ENCODE measurements at places on chromosomes 11 and 22. TPM values are rescaled to one million over a fixed set of nuclear protein-coding genes. Genes with fewer than 3 reads are reported as not detected.
A peak's percentile ranks its signal among the peaks of the same experiment; 100 is the strongest.

DNA sequence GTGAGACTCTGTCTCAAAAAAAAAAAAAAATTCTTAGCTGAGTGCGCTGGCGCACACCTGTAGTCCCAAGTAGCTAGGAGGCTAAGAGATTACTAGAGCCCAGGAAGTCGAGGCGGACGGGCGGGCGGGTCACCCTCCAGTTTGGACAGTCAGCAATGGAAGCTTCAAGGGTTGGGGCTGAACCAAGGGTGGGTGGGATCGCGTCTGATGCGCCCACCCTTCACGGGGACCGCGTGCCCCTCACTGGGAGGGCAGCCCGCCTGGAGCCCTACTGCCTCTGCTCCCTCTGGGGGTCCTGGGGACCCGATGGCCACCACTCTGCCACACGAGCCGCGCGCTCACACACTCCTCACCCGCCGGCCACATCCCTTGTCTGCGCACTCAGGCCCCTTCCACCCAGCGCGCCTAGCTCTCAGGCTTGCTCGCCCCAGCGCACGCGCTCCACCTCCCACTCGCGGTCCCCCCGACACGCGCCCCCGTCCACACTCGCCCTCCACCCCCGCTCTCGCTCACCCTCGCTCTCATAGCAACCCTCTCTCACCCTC is 494 bp downstream of the CHID1 start:
- DNase-seq = peak; percentile 58
- H3K27me3 ChIP-seq = no peaks in the 10 kb centered on the region
- peak overlapping the region; percentile 100 for H3K4me3 ChIP-seq
- no peaks in the 10 kb centered on the region for H3K36me3 ChIP-seq
- H3K4me1 ChIP-seq = peaks cover 22% of the 10 kb centered on the region
- no peak overlapping the region for H3K27ac ChIP-seq

DNA sequence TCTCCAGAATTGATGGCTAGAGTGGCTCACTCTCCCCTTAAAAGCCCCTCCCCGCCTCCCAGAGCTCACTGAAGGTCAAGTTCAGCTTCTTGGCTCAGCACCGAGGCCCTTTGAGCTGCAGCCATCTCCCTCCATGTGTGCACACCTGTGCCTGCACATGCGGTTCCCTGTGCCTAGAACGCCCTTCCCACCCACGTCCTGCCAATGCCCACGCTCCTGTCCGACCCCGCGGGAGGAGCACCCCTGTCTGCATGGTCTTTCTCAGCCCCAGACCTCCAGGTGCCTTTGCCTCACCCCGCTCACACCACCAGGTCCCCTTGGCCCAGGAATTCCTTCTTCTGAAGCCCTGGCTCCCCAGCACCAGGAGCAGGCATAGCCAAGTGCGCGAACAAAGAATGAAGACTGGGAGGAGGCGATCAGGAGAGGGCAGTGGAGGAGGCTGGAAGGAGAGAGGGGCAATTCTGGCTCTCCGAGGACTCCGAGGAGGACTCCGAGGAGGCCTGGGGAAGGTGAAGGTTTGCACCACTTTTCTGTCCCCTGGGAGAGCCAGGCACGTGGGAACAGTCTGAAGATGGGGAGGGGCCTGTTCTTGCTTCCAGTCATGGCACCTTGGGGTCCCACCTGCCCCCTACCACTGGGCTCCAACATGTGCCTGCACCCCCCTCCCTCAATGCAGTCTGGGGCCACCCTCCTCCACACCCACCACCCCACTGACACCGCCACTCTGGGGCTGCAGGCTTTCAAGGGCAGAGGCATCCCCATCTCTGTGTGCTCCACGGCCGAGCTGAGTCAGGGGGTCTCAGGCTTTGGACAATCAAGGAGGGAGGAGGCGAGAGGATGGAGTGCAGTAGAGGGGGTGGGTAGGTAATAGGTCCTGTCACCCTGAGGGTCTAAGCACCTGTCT is 17.7 kb downstream of the IGF2 start:
- no peak for DNase-seq
- H3K4me1 ChIP-seq = no peaks in the 10 kb centered on the region
- no peak overlapping the region for H3K27ac ChIP-seq
- H3K36me3 ChIP-seq = no peaks in the 10 kb centered on the region
- H3K27me3 ChIP-seq = no peaks in the 10 kb centered on the region

DNA sequence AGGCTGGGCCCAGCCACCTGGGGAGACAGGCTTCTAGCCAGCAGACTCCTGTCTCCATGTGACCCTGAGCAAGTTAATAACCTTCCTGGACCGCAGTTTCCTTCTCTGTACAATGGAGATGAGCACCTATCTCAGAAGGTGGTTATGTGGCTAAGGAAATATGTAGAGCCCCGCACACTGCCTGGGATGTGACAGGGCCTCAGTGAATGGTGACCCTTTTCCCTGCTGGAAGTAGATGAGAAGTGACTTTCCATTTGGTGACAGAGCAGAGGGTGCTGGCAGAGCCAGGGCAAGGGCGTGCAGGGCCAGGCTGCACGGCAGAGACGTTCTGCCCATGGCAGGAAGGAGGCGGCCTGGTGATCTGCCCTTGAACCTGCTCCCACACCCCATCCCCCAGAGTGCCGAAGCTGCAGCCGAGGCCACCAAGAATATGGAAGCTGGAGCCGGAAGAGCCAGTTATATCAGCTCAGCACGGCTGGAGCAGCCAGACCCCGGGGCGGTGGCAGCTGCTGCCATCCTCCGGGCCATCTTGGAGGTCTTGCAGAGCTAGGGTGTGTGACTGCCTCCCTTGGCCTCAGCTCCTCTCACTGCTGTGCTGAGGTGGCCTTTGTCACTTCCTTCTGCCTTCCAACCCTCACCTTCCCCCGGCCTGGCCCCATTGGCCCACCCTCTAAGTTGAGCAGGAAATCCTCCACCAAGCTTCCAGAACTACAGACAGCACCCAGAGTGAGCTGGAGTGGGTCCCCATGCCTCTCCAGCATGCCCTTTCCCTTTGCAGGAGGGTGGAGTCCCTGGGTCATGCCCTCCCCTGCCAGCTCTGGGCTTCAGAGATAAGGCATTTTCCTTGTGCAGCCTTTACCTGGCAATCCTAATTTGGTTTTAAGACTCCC is 13.2 kb downstream of the TKFC start:
- H3K4me3 ChIP-seq = no peak overlapping the region
- no peak for DNase-seq
- H3K27me3 ChIP-seq = no peaks in the 10 kb centered on the region
- no peak overlapping the region for H3K27ac ChIP-seq
- no peaks in the 10 kb centered on the region for H3K4me1 ChIP-seq

- H3K27ac ChIP-seq = no peak overlapping the region
- no peaks in the 10 kb centered on the region for H3K4me1 ChIP-seq
- H3K36me3 ChIP-seq = no peaks in the 10 kb centered on the region
- DNase-seq = no peak
- 0 out of 2 replicates have a peak, but pooled peaks cover 2% of the 10 kb centered on the region for H3K27me3 ChIP-seq
Measured at GRCh38 chr11:35950082-35950481, 6.2 kb downstream of the LDLRAD3 start.

Gene DSCAML1
- not detected for total RNA-seq

DNA sequence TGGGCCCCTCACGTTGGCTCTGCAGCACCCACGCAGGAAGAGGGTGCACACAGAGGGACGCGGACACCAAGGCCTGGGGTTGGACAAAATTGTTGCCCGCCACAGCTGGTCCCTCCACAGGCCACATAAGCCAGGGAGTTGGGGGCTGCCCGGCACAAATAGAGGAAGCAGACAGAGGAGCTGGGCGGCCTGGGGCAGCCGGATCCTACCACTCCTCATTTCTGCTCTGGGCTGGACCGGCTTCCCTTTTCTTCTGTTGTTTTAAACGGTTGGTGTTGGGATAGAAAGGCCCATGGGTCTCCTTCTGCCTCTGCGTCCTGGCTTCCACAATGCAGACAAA is 36.4 kb upstream of the LINC01488 start:
- peaks cover 14% of the 10 kb centered on the region for H3K4me1 ChIP-seq
- no peaks in the 10 kb centered on the region for H3K36me3 ChIP-seq
- DNase-seq = no peak

DNA sequence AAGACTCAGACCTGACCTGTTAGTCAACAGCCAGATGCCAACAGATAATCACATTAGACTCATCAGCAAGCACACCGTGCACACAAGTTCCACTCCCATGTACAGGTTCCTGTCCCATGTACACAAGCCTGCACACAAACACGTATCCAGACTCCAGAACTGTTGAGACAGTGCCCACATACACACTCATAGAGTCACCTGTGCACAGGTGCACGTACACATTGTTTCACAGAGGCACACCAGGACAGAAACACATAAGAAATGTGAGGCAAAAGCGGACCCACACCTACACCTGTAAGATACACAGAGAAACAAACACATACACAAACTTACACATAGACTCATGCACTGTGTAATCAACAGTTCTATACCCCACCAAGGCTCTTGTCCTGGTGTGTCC is 2.7 kb upstream of the ZNF74 start:
- H3K27me3 ChIP-seq = no peaks in the 10 kb centered on the region
- H3K4me3 ChIP-seq = no peak overlapping the region
- no peaks in the 10 kb centered on the region for H3K36me3 ChIP-seq

- H3K4me1 ChIP-seq = no peaks in the 10 kb centered on the region
- no peak overlapping the region for H3K27ac ChIP-seq
- peak overlapping the region; percentile 43 for H3K4me3 ChIP-seq
- H3K27me3 ChIP-seq = no peaks in the 10 kb centered on the region
Measured at GRCh38 chr11:120715239-120715638, 203.7 kb downstream of the GRIK4 start.

- no peak overlapping the region for H3K27ac ChIP-seq
- DNase-seq = no peak
- H3K4me1 ChIP-seq = no peaks in the 10 kb centered on the region
- H3K4me3 ChIP-seq = no peak overlapping the region
Measured at GRCh38 chr11:108624196-108624925, 30.8 kb upstream of the EXPH5 start.

Gene SLC1A2
- total RNA-seq = not detected

DNA sequence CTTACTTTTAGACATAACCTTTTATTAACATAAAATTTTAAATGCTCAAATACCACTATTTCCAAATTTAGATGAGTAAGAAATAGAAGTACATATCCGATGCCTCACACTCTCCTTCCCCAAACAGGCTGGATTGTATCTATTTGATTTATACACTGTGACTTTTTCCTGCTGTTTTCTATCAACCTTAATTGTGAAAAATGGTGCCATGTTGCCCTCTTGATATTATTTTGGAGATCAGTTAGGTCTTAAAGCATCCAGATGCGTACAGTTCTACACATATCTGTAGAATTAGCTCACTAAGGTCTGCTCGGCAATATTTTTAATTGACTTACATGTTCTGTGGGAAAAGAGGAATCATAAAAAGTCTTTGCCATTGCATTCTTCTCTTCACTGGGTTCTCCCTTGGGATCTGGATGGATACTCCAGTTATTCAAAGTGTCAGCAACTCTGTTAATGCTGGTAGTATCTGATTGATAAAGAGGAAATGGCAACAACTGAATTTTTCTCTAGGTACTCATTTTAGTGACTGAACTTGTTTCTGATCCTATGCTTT is 27.2 kb downstream of the EIF3M start:
- H3K27me3 ChIP-seq = no peaks in the 10 kb centered on the region
- H3K4me3 ChIP-seq = no peak overlapping the region
- H3K4me1 ChIP-seq = no peaks in the 10 kb centered on the region
- no peak for DNase-seq

Gene LMF2
- total RNA-seq = 21.4 TPM

DNA sequence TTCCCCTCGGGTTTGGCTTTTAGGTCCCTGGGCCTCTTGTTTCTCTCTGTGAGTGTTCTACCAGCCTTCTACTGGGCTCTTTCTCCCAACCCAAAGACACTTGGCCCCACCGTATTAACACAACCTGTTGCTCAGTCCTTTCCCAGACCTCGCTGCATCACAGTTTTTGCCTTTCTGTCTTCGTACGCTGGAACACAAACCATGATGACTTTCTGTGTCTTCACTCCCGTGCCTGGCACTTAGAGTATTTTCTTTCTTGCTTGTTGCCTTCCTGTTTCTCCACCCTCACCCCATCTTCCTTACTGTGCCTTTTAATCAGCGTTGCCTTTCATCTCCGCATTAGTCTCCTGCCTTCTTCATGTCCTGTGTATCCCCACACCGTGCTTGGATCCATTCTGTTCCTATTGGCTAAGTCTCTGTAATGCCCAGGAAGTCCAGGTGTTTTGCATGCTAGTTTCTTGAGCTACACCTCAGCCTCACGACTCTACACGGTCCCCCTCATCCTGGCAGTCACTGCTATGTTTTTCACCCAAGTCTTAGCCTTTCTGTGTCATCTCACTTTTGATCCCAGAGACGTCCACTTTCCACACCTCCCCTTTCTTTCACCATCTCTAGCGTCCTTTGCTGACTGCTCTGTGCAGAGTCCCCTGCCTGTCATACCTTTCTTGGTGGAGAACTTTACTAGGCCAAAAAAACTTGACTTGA is 1.6 kb downstream of the MARK2 start:
- H3K27ac ChIP-seq = peak overlapping the region; percentile 70
- peak; percentile 60 for DNase-seq
- H3K27me3 ChIP-seq = no peaks in the 10 kb centered on the region

GRCh38 chr11:121460941-121461514 is 8.3 kb upstream of the SORL1-AS1 start:
- DNase-seq = no peak
- H3K36me3 ChIP-seq = peaks cover 4% of the 10 kb centered on the region
- peak overlapping the region; percentile 45 for H3K4me3 ChIP-seq
- peaks cover 100% of the 10 kb centered on the region for H3K4me1 ChIP-seq
- no peaks in the 10 kb centered on the region for H3K27me3 ChIP-seq

Gene BID
- total RNA-seq = 51.7 TPM

GRCh38 chr11:1546536-1547466 is 25.3 kb downstream of the DUSP8 start:
- H3K4me1 ChIP-seq = no peaks in the 10 kb centered on the region
- no peak overlapping the region for H3K27ac ChIP-seq
- DNase-seq = peak; percentile 78
- H3K27me3 ChIP-seq = no peaks in the 10 kb centered on the region
- H3K4me3 ChIP-seq = no peak overlapping the region

- H3K36me3 ChIP-seq = no peaks in the 10 kb centered on the region
- no peaks in the 10 kb centered on the region for H3K4me1 ChIP-seq
- no peak overlapping the region for H3K4me3 ChIP-seq
- no peak overlapping the region for H3K27ac ChIP-seq
Measured at GRCh38 chr11:85889676-85890579, 34.7 kb downstream of the CCDC83 start.

Gene GANAB
- total RNA-seq = 104 TPM

Gene SPDYC
- total RNA-seq = not detected

DNA sequence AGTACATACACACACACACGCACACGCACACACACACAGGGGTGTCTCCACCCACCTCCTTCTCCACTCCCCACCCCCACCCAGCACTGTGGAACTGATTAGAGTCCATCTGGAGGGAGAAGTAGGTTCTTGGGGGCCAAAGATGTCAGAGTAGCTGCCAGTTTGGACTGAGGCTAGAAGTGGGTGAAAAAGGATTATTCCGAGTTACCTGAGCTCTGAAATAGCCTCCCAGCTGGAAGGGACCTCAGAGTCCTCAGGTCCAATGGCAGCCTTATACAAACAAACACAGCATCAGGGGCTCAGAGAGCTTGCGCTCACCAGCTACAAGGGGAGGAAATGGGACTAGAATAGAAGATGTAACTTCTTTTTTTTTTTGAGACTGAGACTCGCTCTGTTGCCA is 20.8 kb downstream of the IL10RA start:
- H3K27me3 ChIP-seq = no peaks in the 10 kb centered on the region
- peak overlapping the region; percentile 100 for H3K27ac ChIP-seq
- H3K36me3 ChIP-seq = no peaks in the 10 kb centered on the region
- H3K4me3 ChIP-seq = peak overlapping the region; percentile 47
- peak; percentile 75 for DNase-seq
- peaks cover 84% of the 10 kb centered on the region for H3K4me1 ChIP-seq

Gene CD3D
- 5.7 TPM for total RNA-seq

Gene KMT5B
- 20.9 TPM for total RNA-seq

Gene NUP160
- total RNA-seq = 65.0 TPM

Gene DRD4
- total RNA-seq = not detected
